ENCODE measurements at places on chromosomes 12 and 14. TPM values are rescaled to one million over a fixed set of nuclear protein-coding genes. Genes with fewer than 3 reads are reported as not detected.

DNA sequence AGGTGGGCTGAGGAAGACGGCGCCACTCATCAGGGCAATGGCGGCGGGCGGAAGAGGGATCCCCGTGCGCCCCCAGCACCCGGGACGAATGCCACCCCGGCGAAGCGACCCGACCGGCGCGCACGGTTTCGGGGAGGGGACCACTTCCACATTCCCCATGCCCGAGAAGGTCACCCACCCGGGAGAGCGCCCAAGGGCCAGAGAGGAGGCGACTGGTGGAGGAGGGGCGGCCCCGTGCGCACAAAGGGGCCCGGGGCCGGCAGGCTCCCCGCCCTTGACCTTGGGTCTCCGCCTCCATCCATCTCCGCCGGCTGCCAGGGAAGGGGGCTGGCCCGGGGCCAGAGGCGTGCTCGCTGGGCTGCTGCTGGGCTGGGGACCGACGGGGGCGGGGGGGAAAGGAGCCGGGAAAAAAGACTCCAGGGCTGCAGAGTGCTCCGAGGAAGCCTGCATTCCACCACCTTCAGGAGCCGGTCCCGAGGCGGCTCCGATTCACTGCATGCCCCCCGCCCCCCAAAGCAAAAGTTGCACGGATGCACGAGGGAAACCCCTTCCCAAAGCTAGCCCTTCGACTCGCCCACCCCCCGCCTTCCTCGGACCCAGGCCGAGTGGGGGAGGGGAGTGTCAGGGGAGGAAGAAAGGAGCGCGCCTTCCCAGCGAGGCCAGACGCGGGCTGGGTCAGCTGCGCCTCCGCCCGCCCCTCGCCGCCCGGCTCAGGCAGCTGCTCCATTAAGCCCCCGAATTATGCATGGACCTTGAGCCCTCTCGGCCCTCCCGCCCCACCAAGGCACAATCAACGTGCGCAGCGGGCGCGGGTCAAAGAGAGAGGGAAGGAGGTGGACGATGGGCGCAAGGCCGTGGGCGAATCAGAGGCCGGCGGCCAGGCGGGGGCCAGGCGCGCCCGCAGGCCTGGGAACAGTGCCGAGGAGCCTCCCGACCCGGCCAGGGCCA is 26.2 kb downstream of the BCL11B start:
- no peak for DNase-seq

IFI27 gene
- 163 TPM for total RNA-seq

GRCh38 chr12:130557886-130558765 is 158.0 kb downstream of the RIMBP2 start:
- DNase-seq = no peak

GRCh38 chr12:122129131-122129530 is 44.9 kb downstream of the IL31 start:
- no peak for DNase-seq

TESPA1 gene
- total RNA-seq = 9.6 TPM

TAS2R19 gene
- 4.3 TPM for total RNA-seq

- DNase-seq = no peak
Measured at GRCh38 chr14:43449291-43449690, 1057.8 kb downstream of the FSCB start.

- no peak for DNase-seq
Measured at GRCh38 chr14:61460718-61461611, 139.6 kb downstream of the PRKCH start.

GRCh38 chr14:73794146-73794545 is 57.5 kb upstream of the PTGR2 start:
- DNase-seq = no peak

RTL1 gene
- not detected for total RNA-seq

DNA sequence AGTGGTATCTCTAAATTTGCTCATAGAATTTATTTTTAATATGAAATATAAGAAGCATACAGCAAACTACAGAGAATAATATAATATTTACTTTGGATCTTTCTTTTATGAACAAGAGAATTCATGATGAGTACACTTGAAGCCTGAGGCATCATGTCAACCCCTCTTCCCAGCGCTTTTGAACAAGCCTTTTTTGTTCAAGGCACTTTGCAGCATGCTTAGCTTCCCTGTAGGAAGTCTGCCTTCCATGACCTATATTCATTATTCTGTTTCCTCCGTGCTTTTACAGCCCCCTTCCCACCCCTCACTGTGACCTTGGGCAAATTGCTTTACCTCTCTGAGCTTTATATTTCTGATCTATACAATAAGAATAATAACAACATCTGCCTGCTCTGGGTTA is 41.6 kb downstream of the SCN8A start:
- no peak for DNase-seq

GRCh38 chr14:34420547-34421150 is 41.4 kb downstream of the SPTSSA start:
- DNase-seq = no peak

DNA sequence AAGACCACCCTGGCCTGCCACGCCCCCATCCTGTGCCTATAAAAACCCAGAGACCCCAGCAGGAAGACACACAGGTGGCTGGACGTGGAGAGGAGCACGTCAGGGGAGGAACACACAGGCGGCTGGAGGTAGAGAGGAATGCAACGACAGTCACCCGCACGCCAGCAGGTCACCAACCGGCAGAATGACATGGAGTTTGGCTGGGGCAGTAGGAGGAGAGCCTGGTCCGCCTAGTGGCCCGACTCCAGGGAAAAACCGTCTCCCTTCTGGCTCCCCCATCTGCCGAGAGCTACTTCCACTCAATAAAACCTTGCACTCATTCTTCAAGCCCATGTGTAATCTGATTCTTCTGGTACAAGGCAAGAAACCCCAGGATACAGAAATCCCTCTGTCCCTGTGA is 62.7 kb upstream of the KCNH3 start:
- no peak for DNase-seq

DNA sequence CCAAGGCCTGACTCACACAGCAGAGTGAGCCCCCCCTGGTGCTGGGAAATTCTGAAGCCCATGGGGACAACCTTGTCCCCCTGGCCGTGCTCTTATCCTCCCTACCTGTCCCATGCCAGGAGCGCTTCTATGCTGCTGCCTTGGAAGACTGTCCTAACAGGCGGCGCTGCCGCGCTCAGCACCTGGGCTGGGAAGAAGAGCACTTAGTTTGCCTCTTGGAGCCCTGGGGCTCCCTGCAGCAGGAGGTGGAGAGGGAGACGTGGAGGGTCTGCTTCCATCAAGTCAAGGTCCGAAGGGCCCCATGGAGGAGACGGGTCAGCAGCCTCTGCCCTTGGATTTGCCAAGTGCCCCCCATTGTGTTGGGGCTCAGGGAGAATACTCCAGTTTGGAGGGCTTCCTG is 300.5 kb downstream of the CACNA1C start:
- no peak for DNase-seq

PAN2 gene
- 102 TPM for total RNA-seq

DNA sequence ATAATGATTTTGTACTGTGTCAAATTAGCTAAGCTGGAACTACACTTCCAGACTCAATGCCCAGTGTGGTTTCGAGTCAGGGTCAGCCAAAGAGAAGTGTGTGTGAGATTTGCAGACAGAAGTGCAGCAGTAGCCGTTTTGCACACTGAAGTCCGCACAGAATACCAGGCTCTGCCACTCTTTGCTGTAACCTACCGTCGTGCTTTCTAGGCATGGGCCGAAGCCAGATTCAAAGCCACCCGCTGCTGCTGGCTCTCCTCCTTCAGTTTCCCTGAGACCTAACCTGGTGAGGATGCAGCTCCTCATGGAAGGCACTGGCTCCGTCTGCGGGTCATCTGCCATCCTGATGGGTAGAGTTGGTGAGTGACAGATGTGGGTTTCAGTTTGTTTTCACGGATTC is 48.8 kb downstream of the LRTM2 start:
- no peak for DNase-seq

STYK1 gene
- total RNA-seq = 5.8 TPM

- no peak for DNase-seq
Measured at GRCh38 chr12:130803702-130804101, 35.3 kb downstream of the STX2 start.

ANP32D gene
- not detected for total RNA-seq

DNA sequence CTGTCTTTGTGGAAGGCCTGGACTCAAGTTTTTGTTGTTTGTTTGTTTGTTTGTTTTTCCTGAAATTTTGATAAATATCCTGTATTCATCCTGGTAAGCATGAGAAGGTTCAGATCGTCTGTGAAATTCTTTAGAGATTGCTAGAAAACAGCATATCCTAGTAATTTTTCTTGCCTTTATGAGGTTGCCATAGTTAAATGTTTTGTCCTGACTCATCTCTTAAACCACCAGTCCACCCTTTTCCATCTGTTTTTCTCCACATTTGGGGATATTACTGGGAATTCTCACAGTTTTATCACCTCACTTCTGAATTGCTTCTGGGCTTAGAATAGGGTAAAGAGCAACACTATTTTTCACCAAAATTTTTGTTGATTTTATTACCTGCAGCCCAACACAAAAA is 248.3 kb downstream of the FBXL14 start:
- no peak for DNase-seq

DNA sequence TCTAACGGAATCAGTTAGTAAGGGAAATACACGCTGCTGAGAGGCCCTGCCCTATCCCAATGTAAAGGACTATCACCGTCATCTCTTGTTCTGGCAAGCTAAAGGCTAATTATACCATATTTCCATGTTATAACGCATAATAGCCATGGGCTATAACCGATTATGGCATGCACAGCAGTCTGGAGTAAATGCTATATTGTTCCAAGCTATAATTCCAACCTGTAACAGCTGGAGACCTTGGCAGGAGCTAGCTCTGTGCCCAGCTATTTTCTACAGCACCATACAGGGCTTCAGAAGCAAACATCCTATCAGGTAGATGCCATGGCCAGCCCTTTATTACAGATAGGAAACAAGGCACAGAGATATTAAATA is 26.3 kb downstream of the SYNE3 start:
- no peak for DNase-seq

Measured in Peyer's patch (tissue), 4 donors.